Nucleus accumbens (tissue), 56 donors: ENCODE measurements at places on chromosomes 3 and 15.

GRCh38 chr3:59762941-59763340, 713.1 kb upstream of the CFAP20DC start:
- DNase-seq, result no peak

DNA sequence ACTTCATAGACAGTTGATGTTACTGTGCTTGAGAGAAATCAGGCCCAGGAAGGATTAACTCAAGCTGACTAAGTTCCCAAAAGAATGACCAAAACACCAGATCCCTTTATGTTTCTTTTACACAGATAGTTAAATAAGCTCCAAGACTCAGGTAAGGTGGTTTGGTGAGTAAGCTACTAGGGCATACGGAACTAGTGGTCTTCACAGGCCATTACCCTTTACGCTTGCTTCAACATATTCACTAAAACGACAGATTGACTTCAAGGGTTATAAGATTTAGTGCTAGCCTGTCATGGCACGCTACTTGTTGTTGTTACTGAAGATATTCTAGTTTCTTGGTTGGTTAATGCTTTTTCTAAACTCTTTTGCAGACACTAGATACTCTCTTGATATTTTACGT, 369.3 kb downstream of the LPP start:
- no peak for DNase-seq

- no peak for DNase-seq
Observed at GRCh38 chr3:71585887-71586809, 2.6 kb upstream of the FOXP1 start.

DNA sequence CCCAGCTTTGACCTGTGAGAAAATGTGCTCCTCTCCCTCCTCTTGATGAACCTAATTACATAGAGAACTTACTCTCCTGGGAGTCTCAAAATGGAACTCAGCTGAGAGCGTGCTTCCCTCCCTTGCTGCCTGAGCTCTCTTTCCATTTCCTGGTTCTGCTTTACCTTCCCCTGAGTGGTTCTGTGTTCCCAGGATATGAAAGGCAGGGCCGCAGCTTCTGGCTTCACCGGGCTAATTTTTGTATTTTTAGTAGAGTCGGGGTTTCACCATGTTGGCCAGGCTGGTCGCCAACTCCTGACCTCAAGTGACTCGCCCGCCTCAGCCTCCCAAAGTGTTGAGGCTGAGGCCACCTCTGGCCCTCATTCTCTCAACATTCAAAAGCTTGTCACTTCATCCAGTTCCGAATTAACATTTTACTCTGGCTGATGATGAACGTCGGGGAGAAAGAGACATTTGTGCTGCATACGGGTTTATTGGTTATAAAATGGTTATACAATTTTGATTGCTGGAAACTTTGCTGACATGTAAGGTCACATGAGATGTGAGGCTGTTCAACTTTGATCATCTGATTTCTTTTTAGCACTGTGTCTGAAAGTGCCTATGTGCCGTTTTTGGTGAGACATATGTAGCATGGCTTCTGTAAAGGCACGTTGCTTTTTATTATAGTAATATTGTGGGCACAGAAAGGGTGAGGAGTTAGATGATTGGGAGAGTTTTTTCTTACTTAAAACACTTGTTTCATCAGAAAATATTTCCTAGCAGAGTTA, 6.6 kb downstream of the PLS1 start:
- no peak for DNase-seq

- no peak for DNase-seq
Observed at GRCh38 chr3:111087924-111088469, 16.4 kb downstream of the NECTIN3 start.

GRCh38 chr3:121072133-121072532, 164.1 kb downstream of the STXBP5L start:
- no peak for DNase-seq

- no peak for DNase-seq
Observed at GRCh38 chr15:100037901-100038300, 303.9 kb downstream of the ADAMTS17 start.

- DNase-seq, result no peak
Observed at GRCh38 chr3:51388286-51389029, 2.6 kb upstream of the RBM15B start.

DNA sequence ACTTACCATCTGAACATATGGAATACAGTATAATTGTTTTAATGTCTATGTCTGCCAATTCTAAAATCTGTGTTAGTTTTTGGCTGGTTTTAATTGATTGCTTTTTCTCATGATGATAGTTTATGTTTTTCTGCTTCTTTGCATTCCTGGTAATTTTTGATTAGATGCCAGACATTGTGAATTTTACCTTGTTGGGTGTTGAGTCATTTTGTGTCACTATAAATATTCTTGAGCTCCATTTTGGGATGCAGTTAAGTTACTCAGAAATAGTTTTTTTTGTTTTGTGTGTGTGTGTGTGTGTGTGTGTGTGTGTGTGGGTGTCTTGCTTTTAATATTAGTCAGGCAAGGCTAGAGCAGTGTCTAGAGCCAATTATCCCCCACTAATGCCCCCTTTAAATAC, 818.8 kb upstream of the NR2F2 start:
- no peak for DNase-seq

DNA sequence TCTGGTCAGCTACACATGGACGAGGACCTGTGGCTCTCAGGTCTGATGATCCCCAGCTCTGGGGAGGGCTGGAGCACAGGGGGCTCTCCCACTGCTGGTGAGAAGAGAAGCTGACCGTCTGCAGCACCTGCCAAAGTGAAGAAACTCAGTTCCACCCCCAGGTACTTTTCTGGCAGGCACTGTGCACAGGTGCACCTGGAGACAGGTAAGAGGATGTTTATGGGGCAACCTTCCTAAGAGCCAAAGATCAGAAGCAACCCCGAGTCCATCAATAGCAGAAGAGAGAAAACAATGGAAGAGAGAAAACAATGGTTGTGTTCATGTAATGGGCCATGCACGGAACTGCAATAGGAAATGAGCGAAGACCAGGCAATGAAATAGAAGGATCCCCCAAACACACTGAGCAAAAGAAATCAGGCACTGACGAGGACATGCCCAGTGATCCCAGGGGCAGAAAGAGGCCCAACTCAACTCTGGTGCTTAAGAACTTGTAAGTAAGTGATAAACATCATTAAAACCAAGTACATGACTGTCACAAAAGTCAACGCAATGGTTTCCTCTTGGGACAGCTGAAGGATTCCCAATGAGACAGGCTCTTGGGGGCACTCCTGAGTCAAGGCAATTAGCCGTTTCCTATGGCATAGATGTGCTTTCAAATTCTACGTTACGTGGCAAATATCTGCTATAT, 95.0 kb upstream of the ALDH1A3 start:
- no peak for DNase-seq

DNA sequence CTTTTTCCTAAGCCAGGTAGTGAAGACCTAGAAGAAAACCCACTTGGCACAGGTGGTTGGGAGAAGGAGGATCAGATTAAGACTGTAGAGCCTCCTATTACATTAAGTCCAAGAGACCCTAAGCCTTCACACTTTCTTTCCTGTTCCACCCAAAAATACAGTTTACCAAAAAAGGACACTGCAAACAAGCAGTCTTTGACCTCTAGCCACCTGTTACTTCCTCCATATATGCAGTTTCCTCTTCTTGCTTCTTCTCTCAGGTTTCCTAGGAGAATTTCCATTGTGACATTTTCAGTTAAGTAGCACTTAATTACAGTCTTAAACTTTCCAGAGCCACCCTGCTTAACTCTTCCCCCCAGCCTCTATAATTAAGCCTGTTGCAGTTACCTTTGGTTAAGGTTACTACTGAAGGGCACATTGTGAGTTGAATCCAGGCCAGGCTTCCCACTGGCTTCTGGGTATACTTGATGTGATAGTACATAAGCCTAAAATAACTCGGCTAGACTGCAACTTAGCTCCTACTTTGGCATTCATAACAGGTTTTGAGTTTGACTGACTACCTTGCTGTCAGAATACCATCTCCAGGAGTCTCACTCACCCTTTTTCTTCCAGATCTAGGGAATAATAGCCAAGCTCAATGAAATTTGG, 114.2 kb upstream of the UMPS start:
- DNase-seq, result no peak

DNA sequence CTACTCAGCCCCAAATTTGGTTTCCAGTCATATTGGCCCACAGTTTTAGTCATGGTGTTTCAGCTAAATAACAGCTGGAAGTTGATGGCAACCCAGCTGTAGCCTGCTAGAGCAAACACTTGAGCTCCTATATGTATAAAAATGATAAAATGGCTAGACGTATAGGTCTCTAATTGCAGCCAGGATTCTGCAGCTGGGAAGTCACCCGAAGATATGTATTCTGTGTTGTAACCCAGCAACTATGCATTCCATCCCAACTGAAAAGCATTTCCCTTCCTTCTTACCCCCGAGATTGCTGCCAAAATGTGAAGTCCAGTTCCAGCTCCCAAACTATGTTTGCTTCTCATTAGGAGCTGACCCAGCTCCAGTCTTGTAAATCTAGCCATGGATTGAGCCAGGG, 408.4 kb downstream of the AGBL1 start:
- no peak for DNase-seq
